ENCODE measurements at places on chromosomes 6 and 20.
A peak's percentile ranks its signal among the peaks of the same experiment; 100 is the strongest.

GRCh38 chr6:80440496-80441115, 334.1 kb downstream of the BCKDHB start:
- no peak for DNase-seq

DNA sequence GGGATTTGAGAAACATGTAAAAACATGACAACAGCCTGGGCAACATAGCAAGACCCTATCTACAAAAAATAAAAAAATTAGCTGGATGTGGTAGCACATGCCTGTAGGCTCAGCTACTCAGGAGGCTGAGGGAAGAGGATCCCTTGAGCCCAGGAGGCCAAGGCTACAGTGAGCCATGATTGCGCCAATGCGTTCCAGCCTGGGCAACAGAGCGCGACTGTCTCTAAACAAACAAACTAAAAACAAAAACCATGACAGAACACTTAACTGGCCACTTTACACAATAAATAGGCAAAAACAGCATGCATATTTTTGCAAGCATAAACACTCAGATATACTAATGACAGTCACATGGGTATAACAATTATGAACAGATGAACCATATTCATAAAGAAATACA, 60.0 kb downstream of the SYTL3 start:
- no peak for DNase-seq

GRCh38 chr20:34249291-34249690, 8.1 kb downstream of the ASIP start:
- DNase-seq = no peak

DNA sequence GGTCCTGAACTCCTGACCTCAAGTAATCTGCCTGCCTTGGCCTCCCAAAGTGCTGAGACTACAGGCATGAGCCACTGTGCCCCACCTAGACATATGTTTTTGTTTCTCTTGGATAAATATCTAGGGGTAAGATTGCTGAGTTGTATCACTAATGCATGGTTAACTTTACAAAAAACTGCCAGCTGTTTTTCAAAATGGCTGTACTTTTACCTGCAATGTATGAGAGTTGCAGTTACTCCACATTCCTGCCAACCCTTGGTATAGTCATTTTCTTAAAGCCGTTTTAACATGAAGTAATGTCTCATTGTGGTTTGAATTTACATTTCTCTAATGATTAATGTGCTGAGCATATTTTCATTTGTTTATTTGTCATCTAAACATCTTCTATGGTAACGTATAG, 289.7 kb downstream of the UTRN start:
- DNase-seq = no peak

- DNase-seq = no peak
Measured at GRCh38 chr6:168615837-168616236, 174.9 kb downstream of the SMOC2 start.

- DNase-seq = no peak
Measured at GRCh38 chr20:31841928-31842327, 3.5 kb downstream of the FOXS1 start.

GRCh38 chr20:24530131-24530680, 60.8 kb downstream of the SYNDIG1 start:
- no peak for DNase-seq

GRCh38 chr6:157537556-157537955, 156.6 kb downstream of the ZDHHC14 start:
- DNase-seq = no peak

DNA sequence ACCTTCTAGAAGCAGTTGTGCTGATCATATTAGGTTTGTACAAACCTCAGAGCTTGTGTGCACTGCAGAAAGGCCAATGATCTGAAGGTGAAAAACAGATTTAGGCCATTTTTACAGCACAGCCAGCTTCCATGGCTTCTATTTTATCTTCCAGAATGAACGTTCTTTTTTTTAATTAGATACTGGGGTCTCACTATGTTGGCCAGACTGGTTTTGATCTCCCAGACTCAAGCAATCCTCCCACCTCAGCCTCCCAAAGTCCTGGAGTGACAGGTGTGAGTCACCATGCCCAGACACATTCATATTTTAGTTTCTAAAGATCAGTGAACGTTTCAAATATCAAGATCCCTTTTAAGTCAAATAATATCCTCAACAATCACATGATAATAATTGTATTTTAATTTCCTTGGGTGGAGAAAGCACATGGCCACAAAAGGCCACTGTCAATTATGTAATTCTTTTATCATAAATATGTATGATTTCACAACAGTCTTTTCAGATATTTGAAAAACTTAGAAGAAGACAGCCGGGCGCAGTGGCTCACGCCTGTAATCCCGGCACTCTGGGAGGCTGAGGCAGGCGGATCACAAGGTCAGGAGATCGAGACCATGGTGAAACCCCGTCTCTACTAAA, 326.7 kb upstream of the JARID2 start:
- DNase-seq = no peak

- no peak for DNase-seq
Measured at GRCh38 chr6:20335872-20336271, 65.8 kb upstream of the E2F3 start.

DNA sequence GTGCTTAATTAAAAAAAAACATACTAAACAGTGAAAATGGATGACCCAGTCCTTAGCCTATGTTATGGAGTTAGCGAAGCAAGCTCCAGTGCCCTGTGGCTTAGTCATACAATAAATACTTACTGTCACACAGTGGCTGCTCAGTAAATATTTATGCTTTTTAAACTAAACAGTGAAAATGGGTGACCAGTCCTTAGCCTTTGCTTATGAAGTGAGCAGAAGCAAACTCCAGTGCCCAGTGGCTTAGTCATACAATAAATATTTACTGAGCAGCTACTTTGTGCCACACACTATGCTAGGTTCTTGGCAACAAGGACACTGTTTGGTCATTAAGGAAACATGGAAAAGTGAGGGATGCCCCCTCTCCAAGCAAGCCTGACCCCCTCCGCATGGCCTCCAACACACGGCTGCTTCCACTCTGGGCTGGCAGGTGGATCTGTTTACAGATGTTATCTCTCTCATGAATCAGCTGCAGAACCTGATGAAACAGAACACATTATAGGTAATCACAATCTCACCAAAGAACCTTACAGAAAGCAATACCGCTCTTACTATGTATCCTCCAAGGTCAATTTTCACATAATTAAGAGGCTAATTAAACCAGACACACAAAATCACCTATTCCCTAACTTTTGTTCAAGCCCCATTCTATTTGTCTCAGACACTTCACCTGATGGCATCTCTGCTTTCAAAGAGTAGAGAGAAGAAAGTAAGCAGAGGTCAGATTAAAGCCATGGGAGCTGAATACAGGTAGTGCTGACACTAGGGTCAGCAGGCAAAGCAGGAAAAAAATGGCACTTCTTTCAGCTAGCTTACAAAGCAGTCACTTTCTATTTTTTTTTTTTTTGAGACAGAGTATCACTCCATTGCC, 27.3 kb downstream of the CDK5RAP1 start:
- DNase-seq = no peak

GRCh38 chr6:97059473-97059872, 134.9 kb downstream of the KLHL32 start:
- no peak for DNase-seq

DNA sequence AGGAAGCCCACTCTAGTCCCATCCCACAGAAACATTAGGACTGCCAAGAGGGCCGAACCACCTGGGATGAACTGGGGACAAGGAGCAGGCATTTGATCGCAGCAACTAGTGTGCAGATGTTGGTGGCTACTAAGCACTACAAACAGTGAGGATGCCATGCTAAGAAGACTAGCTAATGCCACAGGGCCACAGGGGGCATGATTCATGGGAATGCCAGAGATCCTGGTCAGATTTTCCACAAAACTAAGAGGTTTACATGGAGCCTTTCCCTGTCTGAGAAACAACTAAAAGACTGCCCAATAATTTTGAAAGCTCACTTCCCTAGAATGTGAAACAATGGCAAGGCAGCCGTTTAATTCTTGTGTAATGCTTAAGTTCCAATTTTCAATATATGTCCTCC, 375.9 kb upstream of the PTCHD4 start:
- DNase-seq = no peak

- no peak for DNase-seq
Measured at GRCh38 chr6:112085286-112086065, 1.8 kb downstream of the TUBE1 start.

DNA sequence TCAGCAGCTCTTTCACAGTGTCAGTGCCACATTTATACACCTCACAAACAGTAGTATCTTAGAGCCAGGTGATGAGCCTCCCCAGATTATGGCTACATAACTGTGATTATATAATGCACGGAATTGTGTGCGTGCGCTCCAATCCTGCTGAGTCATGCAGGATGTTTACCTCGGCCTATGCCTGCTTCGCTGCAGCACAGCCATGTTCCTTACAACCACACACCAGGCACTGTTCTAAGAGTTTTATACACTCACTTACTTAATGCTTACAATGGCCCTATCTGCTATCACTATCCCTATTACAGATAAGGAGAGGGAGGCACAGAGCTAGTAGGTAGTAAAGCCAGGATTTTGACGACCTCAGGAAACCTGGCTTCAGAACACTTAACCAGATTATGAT, 7.3 kb downstream of the ZKSCAN3 start:
- DNase-seq = no peak

DNA sequence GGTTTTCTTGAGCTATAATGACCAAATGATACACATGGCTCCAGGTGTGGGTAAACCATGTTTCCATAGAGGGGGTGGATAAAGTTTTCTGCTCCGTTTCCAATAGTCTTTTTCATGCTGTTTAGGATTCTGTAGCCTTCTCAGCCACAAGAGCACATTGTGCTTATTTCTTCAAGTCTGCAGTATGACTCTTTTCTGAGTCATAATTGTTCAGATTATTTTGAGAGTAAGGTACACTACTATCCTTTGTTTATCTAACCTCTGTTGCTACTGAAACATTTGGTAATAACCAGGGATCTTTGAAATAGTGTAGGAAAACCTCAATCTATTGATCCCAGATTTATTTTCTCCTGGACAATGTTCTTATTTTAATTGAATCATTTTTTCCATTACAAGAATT, 247.9 kb upstream of the BMP2 start:
- no peak for DNase-seq

DNA sequence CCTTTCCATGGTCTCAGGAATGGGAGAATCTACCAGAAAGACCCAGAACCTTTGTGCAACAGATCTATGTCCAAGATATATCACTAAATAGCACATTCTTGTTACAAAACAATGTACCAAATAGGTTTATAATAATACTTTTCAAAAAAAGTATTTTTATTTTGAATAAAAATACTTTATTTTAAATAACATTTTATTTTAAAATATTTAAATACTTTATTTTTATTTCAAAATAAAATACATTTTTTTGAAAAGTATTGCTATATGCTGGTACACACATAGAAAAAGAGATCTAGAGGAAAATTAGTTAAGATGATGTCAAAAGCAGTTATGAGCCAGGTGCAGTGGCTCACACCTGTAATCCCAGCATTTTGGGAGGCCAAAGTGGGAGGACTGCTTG, 16.8 kb upstream of the RALY start:
- no peak for DNase-seq

- DNase-seq = no peak
Measured at GRCh38 chr6:25302151-25302550, 23.0 kb downstream of the CARMIL1 start.

DNA sequence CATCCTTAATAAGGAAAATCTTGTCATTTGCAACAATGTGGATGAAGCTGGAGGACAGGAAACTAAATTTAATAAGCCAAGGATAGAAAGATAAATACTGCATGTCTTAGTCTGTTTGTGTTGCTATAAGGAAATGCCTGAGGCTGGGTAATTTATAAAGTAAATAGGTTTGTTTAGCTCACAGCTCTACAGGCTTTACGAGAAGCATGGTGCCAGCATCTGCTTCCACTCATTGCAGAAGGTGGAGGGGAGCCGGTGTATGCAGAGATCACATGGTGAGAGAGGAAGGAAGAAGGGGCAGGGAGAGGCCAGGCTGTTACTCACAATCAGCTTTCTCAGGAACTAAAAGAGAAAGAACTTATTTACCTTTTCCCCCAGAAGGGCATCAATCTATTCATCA, 118.9 kb upstream of the SMLR1 start:
- no peak for DNase-seq

DNA sequence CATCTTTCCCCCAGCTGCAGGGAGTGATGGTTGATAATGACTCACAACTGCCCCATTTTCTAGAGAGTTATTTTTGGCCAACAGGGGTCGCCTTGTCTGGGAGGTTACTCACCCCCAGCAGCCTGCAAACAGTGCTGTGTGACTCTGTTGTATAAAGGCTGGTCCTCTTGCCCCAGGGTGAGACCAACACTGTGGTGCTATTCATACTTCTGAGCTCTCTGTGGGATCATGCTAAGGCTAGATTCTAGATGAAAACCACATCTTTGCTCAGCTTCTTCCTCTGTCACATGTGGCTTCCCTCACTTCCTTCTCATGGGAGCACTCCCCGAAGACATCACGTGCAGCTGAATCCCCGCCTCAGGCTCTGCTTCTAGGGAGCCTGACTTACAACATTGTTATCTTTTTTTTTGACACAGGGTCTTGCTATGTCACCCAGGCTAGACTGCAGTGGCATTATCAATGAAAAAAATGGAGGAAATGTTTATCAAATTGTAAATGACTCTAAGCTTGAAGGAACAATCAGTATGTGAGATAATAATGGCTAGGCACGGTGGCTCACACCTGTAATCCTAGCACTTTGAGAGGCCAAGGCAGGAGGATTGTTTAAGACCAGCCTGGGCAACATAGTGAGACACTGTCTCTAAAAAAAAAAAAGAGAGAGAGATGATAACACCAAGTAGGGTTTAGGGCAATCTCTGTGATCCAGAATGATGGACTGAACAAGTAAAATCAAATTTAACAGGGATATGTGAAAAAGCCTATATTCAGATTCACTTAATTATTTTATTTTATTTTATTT, 55.7 kb upstream of the SLC23A2 start:
- DNase-seq = peak; percentile 56

GRCh38 chr6:7433121-7433617, 43.6 kb downstream of the RIOK1 start:
- DNase-seq = no peak

DNA sequence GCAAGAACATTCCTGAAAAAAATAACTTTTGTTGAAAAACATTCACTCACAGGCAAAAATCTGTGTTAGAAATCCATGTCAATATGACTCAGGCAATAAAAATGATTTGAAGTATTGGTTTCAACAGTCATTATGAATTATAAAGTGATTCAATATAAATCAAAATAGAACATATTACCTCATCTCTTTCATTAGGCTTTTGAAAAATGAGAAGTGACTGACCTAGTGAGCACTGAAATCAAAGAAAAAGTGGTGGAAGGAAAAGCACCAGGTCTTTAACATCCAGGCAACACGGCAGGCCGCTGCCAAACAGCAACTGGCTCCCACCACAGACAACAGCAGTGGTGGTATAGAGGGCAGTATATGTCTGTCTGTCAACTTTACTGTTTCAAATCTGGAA, 68.9 kb downstream of the MAN1A1 start:
- DNase-seq = no peak

- DNase-seq = no peak
Measured at GRCh38 chr6:131756039-131756438, 45.2 kb upstream of the CTAGE9 start.

All from stimulated activated CD8-positive, alpha-beta memory T cell treated with anti-CD3 and anti-CD28 coated beads, Interleukin-4, amount 100 ng/mL, for 4 hours (primary cell).